ENCODE measurements at places on chromosomes 12 and 14.

GRCh38 chr14:79036441-79036840, 866.3 kb downstream of the NRXN3 start:
- no peak for DNase-seq

DNA sequence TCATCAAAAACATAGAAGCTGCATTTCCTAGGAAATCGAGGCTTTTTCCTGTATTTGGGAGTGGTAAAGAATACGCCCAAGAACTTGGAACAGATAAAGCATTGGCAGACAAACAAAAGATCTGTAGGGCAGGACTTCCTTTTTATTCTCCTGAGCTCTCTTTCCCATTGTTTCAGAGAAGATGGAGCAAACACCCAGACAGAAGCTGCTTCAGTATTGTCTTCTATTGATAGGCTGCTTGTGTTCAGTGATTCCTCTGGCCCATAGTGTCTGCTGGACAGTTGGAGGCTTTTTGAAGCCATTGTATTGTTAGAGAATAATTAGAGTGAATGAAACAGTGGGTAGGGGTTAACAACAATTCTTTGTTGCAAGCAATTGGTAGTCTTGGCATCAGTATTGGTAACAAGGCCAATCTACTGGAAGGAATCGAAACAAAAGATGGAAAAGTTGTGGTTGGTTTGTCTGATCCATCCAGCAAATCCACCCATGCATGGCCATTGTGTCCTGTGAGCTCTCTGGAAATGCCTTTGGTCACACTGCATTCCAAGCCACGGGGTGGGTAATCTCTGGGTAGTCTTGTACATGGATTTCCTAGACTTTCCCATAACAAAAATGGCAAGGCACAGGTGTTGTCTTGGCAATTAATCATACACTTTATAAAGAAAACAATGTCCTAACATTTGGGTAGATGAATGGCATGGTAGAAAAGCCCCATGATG, 424.8 kb downstream of the RAD51B start:
- DNase-seq, result no peak

DNA sequence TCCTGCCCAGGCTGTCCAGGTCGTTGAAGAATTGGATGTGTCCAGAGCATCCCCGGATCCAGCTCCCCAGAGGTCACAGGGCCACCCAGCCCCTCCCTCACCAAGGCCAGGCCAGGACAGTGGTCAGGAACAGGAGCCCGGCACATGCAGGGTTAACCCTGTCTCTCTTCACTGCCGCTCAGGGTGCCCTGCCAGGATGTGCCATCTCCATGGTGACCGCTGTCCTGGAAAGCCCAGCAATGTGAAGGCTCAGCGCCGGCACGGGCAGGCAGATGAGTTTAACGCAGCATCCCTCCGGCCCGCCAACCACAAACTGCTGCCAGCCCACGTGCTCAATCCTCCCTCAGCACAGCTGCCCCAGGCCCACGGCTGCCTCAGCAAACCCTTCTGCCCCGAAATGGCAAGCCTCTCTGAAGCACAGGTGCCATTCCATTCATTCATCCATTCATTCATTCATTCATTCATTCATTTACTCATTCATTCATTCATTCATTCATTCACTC, 4.4 kb downstream of the TMEM179 start:
- no peak for DNase-seq

- DNase-seq, result no peak
Observed at GRCh38 chr12:4032924-4033615, 159.9 kb upstream of the PARP11 start.

DNA sequence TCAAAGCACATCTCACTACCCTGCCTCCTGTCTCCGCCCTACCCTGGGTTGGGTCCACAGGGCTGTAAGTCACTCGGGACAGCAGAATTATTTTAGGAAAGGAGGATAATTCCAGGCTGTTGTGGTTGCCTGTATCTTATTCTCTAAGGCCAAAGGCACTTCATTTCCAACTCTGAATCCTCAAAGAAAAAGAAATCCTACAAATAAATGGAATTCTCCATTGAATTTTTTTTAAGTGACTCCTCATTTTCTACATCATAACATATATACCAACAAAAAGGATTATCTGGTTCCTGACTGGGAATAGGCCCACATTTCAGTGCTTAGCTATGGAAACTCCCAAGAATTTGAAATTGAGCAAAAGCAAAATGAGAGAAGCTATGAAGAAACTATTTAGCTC, 186.4 kb downstream of the ITPR2 start:
- DNase-seq, result no peak

GRCh38 chr12:88958946-88959345, 378.7 kb upstream of the KITLG start:
- DNase-seq, result no peak

- no peak for DNase-seq
Observed at GRCh38 chr14:67442139-67442906, 30.4 kb upstream of the PLEK2 start.

GRCh38 chr12:48966177-48966895, 5.2 kb downstream of the WNT10B start:
- no peak for DNase-seq

DNA sequence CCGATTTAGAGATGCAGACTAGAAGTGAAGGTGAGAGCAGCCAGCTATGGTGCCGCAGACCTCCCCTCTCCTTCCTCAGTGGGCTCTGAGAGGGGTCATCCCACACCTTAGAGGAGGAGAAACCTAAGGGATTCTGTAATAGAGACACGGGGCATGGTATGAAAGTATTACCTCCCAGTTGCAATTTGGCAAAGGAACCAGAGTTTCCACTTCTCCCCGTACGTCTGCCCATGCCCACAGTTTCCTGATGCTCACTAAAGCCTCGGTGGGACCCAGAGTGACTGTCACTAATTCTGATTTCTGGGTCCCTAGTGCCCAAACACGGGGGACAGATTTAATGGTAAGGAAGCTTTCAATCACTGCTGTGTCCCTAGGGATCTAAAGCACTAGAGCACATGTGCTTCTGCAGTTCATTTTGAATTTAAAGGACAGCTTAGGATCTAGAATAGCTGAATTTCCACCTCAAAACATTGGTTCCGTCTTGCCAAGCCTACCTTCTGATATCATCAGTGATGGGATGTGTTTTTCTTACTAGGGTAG, 44.1 kb downstream of the DAD1 start:
- no peak for DNase-seq

Data from non-pigmented ciliary epithelial cell (primary cell).